ENCODE measurements at places on chromosomes 11 and 22. TPM values are rescaled to one million over a fixed set of nuclear protein-coding genes. Genes with fewer than 3 reads are reported as not detected.

Gene MS4A1
- polyA plus RNA-seq, result not detected

DNA sequence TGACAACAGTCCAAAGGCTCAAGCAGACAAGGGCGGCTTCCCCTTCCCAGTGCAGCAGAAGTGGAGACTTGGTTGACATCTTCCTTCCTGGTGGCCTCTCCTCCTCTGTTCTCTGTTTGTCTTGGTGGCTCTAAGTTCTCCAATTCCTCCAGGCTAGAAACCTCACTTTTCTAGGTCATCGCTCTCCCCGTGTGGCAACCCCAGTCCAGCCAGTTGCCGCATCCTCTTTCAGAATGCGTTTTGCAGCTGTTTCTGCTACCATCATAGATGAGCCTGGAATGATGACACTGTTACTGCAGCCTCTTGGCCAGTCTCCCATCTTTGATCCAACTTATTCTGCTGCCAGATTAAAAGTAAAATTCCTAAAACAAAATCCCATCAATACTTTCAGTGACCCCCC is 201.5 kb downstream of the TRIM29 start:
- no peaks in the 10 kb centered on the region for H3K36me3 ChIP-seq
- peaks cover 29% of the 10 kb centered on the region for H3K4me1 ChIP-seq
- H3K4me3 ChIP-seq, result no peak overlapping the region
- no peaks in the 10 kb centered on the region for H3K27me3 ChIP-seq
- DNase-seq, result no peak
- H3K27ac ChIP-seq, result no peak overlapping the region

Gene KDM4E
- polyA plus RNA-seq, result not detected

GRCh38 chr11:118056806-118057205 is 20.1 kb upstream of the TMPRSS4 start:
- H3K36me3 ChIP-seq, result no peaks in the 10 kb centered on the region
- no peak overlapping the region for H3K4me3 ChIP-seq
- DNase-seq, result no peak
- H3K4me1 ChIP-seq, result no peaks in the 10 kb centered on the region
- H3K27ac ChIP-seq, result no peak overlapping the region

Gene NAV2
- polyA plus RNA-seq, result 37.2 TPM

Gene P2RY6
- 0.96 TPM for polyA plus RNA-seq

DNA sequence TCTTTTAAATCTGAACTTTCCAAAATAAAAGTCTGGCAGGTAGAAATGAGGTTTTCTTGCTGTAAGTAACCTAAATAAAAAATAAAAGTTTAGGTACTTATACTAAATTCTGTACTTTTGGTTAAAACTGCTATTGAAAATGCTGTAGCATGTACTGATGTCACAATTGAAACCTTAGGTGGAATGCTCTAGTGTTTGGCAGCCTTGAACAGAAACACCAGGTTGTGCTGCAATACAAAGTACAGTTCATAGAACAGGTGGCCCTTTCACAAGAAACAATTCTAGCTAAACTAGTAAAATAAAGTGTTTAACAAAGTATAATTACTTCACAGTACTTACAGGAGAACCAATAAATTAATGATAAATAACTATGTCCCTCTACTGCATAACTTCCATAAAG is 25.1 kb downstream of the NPAT start:
- H3K36me3 ChIP-seq, result peaks cover 21% of the 10 kb centered on the region
- H3K27ac ChIP-seq, result no peak overlapping the region
- no peak for DNase-seq
- H3K4me3 ChIP-seq, result no peak overlapping the region
- H3K4me1 ChIP-seq, result no peaks in the 10 kb centered on the region

All from spinal cord (tissue), 10 donors.